GM19239 (cell line): ENCODE measurements at places on chromosomes 1 and 21.

DNA sequence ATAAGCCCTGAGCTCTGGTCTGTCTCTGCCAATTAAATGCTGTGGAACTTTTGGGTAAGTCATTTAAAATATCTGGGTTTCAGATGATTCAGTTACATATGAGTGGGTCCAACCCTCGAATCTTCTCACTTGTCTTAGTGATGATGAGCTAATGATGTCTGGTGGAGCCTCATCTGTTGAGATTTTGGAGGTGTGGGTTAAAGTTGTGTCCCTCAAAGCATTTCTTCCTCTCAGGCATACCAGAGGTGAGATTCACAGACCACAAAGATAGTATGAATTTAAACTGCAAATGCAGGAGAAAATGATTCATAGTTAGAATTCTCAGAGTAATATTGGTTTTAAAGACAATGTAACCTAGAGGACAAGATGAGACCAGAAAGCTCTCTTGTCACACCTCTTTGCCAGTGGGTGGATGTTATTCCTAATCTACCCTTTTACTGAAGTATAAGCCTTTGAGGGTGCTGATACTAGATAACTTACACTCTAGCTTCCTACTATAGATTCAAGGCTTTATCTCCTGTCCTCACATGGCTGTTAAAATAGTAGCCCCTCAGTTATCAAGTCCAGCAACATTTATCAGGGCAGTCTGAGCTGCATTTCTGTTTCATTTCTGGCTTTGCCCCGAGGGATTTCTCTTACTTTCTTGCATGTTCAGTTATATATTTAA lies 90.7 kb downstream of the MT1HL1 start:
- DNase-seq = no peak

DNA sequence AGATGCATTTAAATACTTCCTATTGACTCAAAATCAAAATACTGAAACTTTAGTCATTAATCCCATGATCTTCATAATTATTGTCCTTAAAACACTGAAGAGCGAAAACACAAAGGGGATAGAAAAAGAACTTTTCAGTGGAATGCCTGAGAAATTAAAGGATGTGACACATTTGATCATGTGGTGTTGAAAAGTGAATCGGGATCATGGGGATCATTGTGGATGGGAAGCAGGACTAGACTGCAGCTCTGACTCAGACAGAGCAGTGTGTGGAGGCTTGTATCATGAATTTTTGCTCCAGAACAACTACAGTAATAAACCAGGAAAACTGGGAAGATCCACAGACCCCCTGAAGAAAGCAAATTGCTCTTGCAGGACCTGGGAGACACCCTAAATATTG lies 161.1 kb upstream of the CXADR start:
- DNase-seq = no peak

- DNase-seq = no peak
These were observed 38.6 kb downstream of the C1orf87 start for GRCh38 chr1:60034999-60035398.

- no peak for DNase-seq
These were observed 254.1 kb downstream of the TRABD2B start for GRCh38 chr1:47742890-47743760.

DNA sequence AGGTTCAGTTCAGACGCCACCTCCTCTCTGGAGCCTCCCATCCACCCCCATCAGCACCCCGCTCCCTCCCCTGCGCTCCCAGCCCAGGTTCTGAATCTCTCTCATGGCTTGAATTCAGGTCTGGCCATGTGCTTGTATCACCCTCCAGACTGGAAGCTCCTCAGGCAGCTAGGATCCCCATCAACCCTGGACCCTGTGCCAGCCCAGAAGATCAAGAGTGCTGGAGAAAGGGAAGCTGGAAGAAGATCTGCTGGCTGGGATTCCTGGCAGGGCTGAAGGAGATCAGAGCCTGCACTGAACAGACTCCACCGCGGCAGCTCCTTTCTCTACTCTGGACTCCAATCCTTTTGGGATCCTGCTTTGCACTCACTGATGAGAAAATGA lies 11.7 kb upstream of the TINAGL1 start:
- DNase-seq = no peak

- no peak for DNase-seq
These were observed 2.3 kb downstream of the MYOG start for GRCh38 chr1:203083463-203083921.

GRCh38 chr1:165857046-165857801 lies 29.8 kb downstream of the UCK2 start:
- peak; percentile 71 for DNase-seq

GRCh38 chr1:100443811-100444571 lies 91.7 kb downstream of the CDC14A start:
- DNase-seq = no peak

- no peak for DNase-seq
These were observed 23.8 kb upstream of the PPP2R5A start for GRCh38 chr1:212261361-212261929.

GRCh38 chr1:3457910-3458883 lies 3.7 kb downstream of the ARHGEF16 start:
- DNase-seq = no peak

- DNase-seq = no peak
These were observed 200.7 kb upstream of the GRIK3 start for GRCh38 chr1:37234941-37235418.

DNA sequence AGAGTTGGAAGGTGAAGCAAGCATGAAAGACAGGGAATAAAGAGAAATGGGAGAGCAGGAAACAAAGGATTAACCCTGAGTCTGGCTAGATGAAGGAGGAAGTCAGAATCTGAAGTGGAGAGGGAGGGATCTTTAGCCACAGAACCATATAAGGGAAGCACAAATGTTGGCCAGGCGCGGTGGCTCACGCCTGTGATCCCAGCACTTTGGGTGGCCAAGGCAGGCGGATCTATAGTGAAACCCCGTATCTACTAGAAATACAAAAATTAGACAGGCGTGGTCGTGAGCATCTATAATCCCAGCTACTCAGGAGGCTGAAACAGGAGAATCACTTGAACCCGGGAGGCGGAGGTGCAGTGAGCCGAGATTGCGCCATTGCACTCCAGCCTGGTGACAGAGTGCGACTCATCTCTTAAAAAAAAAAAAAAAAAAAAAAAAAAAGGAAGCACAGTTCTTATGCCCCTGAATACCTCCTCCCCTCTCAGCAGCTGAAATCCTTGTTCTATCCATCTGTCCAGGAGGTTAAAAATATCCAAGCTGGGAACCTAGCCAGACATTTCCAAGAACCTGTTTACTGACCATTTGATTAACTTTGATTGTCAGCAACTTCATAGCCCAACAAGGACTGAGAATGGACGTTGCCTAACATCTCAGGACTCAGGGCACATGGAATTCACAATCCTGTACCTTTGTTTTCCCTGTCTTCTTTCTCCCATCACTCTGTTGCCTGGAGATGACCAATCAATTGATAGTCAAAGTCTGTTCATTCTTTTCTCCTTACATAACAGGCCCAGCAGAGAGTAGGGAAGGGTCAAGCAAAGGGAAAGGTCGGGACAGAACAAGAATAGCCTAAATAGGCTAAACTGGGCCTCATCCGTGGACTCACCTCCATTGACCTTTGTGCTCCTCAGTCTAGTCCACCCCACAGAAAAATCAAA lies 10.6 kb downstream of the TXNIP start:
- DNase-seq = no peak

DNA sequence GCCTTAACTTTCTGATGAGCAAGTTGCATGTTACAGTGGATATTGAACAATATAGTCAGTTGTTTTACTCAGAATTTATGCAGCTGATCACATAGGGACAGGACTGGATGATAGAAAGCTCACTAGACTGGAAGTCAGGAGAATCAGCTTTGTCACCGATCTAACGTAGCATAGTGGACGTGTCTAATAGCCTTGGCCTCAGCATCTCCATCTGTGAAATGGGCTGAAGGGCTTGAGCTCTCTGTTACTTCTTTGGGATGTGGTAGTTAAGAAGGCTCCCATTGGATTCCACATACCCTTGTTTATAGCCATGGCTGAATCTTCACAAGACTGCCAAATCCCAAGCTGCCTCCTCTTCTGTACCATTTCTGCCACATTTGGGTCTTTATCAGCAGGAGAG lies 190.6 kb downstream of the GRIK1 start:
- DNase-seq = no peak

DNA sequence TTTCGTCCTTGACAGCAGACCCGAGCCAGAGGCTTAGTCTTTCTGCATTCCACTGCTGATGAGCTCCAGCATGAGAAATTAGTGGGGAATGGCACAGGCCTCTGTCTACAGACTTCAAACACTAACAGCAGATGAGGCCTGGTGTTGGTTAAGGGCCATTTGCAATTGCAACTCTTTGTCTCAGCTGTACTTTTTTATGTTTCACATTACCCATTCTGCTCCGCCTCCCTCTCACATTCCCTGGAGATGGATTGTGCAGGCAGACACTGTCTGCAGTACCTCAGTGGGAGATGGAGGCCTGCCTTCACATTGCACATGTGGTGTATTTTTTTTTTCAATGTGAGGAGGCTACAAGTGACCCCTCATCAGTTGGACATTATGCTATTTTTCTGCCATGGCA lies 370.2 kb downstream of the DUSP10 start:
- no peak for DNase-seq

GRCh38 chr1:237152506-237153335 lies 110.7 kb downstream of the RYR2 start:
- DNase-seq = no peak

DNA sequence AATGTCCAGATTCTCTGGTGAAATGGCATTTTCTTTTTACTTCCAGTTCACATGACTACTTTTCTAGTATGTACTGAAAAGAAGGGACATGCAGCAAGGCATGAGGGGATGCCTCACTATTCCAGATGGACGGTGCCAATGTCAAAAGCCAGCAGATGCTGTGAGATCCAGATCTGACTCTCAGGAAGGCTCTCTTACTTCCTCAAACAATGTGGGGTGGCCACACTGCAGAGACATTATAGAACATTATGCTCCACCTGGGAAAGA lies 17.7 kb downstream of the CRYZ start:
- DNase-seq = no peak

DNA sequence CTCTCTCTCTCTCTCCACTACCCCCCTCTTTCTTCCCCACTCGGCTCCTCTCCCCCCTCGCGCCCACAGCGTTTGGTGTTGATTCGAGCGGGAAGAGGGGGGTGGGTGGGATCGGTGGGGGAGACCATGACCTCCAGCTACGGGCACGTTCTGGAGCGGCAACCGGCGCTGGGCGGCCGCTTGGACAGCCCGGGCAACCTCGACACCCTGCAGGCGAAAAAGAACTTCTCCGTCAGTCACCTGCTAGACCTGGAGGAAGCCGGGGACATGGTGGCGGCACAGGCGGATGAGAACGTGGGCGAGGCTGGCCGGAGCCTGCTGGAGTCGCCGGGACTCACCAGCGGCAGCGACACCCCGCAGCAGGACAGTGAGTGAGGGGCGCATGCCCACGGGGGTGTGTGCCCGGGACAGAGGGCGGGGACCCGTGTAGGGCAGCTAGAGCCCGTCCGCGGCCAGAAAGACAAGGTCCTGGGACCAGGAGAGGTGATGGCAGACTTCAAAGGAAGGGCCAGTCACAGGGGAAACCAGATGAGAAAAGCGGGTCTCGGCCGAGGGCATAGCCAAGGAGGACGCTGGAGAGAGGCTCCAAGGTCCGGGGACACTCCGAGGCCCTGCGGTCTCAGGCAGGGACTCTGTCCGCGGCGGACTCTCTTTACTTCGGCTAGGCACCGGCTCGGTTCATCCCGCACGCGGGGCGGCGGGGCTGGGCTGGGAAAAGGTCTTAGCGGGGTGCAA lies at the start of gene PRRX1:
TSS of gene PRRX1 (plus strand) at position 39 of the 735 bp plus-strand sequence. CDS start at position 127, 88 bp downstream.
- no peak for DNase-seq

- DNase-seq = no peak
These were observed 38.9 kb downstream of the ATP1A1 start for GRCh38 chr1:116411784-116412479.

GRCh38 chr1:55141295-55141893 lies 73.8 kb downstream of the USP24 start:
- no peak for DNase-seq

- no peak for DNase-seq
These were observed 237.1 kb downstream of the HHIPL2 start for GRCh38 chr1:222310836-222311235.

DNA sequence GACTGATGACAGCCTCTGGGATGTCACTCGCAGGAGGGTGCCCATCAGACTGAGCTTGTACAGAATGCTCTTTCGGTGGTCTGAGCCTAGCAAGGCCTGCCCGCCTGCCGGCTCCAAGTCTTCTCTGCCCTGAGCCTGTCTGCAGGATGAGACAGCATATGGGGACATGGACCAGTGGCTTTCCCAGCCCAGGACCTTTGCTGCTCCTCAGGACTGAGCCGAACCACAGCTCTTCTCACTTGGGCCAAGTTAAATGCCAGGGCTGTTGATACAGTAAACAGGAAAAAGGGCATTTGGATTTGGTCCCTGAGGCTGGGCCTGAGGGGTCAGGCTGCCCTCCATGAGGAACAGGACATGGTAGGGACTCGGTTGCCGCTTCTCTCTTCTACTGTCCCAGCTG lies 64.3 kb upstream of the EPS8L3 start:
- no peak for DNase-seq

DNA sequence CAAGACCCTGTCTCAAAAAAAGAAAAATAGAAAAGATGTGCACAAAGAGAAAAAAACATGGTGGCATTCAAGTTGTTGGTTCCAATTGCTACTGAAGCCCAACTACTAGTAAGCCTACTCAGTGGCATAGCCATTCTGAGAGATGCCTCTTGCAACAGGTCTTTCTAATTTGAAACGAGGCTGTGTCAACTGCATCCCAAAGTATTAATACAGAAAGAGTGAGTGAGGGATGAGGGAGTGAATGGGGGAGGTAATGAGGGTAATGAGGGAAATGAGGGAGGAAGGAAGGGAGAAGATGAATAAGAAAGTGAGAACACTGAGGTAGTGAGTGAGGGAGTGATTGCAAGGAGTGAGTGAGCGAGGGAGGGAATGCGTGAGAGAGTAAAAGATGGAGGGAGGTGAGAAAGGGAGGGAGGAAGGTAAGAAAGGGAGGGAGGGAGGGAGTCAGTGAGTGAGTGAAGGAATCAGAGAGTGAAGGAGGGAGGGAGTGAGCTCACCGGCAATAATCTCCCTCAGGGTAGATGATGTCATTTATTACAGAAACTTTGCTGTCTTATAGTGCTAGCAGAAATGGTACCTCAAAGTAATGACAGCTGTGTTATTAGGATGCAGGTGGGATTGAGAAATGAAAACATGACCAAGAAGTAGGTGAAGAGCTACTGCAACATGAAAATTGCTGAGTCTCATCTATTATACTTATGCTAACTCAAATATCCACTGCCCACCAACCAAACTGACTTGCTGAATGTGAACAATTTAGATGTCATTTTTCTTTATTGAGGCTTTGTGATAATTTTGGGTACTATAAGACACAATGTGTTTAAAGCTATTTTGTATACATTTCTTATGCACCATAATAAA lies 75.6 kb upstream of the ADAM30 start:
- DNase-seq = no peak

- no peak for DNase-seq
These were observed 68.1 kb downstream of the VWA5B1 start for GRCh38 chr1:20358761-20359263.

DNA sequence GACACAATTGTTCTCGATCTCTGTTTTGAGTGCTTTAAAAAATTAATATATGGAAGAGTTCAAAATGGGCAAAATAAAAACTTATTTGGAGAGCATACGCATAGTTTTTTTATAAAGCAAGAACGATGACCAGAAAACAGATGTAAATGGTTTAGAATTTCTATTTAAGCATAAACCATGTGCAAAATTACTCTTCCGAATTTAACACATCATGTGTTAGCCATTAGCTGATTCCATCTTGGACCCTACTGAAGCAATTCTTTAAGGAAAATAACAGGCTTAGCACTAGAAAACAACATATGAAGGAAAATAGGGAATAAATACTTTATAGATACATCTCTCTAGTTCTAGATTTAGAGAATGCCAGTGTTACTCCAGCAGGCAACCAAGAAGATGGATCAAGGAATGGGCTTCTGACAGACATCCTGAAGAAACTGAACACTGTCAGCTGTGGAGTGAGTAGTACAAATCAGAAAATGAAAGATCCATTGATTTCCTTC lies 26.7 kb downstream of the CDC7 start:
- DNase-seq = no peak
